Neural crest cell (in vitro differentiated cells): ENCODE measurements at places on chromosomes 12 and 14.
A peak's percentile ranks its signal among the peaks of the same experiment; 100 is the strongest.

GRCh38 chr14:96735526-96735925 lies 61.7 kb upstream of the VRK1 start:
- H3K4me3 ChIP-seq, result no peak overlapping the region
- no peak overlapping the region for H3K27ac ChIP-seq
- peaks cover 23% of the 10 kb centered on the region for H3K4me1 ChIP-seq
- no peak for DNase-seq

DNA sequence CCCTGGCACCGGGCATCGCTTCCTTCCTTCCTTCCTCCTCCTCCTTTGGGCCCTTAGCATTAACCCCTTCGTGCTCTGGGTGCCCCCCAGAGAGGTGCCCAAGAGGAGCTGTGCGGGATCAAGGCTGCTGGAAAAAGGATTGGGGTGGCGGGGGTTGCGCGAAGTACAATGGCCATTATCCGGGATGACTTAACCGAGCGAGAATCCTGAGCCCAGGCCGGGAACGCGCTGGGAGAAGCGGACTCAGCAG lies 2.8 kb downstream of the DHH start:
- H3K27me3 ChIP-seq, result peaks cover 73% of the 10 kb centered on the region
- peak overlapping the region; percentile 89 for H3K4me3 ChIP-seq
- peaks cover 59% of the 10 kb centered on the region for H3K4me1 ChIP-seq
- peaks cover 3% of the 10 kb centered on the region for H3K36me3 ChIP-seq

- no peaks in the 10 kb centered on the region for H3K4me1 ChIP-seq
- DNase-seq, result no peak
- no peak overlapping the region for H3K27ac ChIP-seq
- H3K4me3 ChIP-seq, result no peak overlapping the region
Observed at GRCh38 chr12:127126260-127126628, 1140.7 kb upstream of the TMEM132C start.

- H3K4me3 ChIP-seq, result peak overlapping the region; percentile 95
- H3K4me1 ChIP-seq, result peaks cover 48% of the 10 kb centered on the region
- H3K36me3 ChIP-seq, result no peaks in the 10 kb centered on the region
- H3K27me3 ChIP-seq, result peaks cover 19% of the 10 kb centered on the region
Observed at GRCh38 chr14:32932914-32933628, 5.6 kb upstream of the NPAS3 start.

GRCh38 chr14:100383727-100384158 lies 60.6 kb downstream of the SLC25A47 start:
- peaks cover 35% of the 10 kb centered on the region for H3K4me1 ChIP-seq
- no peak overlapping the region for H3K27ac ChIP-seq
- DNase-seq, result peak; percentile 70
- no peaks in the 10 kb centered on the region for H3K36me3 ChIP-seq
- H3K27me3 ChIP-seq, result no peaks in the 10 kb centered on the region

- no peaks in the 10 kb centered on the region for H3K36me3 ChIP-seq
- no peak overlapping the region for H3K4me3 ChIP-seq
- no peak for DNase-seq
- no peak overlapping the region for H3K27ac ChIP-seq
Observed at GRCh38 chr12:46446645-46447044, 74.1 kb upstream of the SLC38A2 start.

- no peak overlapping the region for H3K27ac ChIP-seq
- H3K36me3 ChIP-seq, result no peaks in the 10 kb centered on the region
- no peaks in the 10 kb centered on the region for H3K27me3 ChIP-seq
- H3K4me3 ChIP-seq, result no peak overlapping the region
- DNase-seq, result no peak
Observed at GRCh38 chr12:93536766-93537488, 35.5 kb upstream of the SOCS2 start.

GRCh38 chr14:91163316-91163715 lies 49.4 kb downstream of the DGLUCY start:
- no peak overlapping the region for H3K4me3 ChIP-seq
- H3K4me1 ChIP-seq, result no peaks in the 10 kb centered on the region
- H3K27ac ChIP-seq, result no peak overlapping the region
- H3K36me3 ChIP-seq, result peaks cover 7% of the 10 kb centered on the region
- no peaks in the 10 kb centered on the region for H3K27me3 ChIP-seq

- H3K27ac ChIP-seq, result no peak overlapping the region
- H3K4me3 ChIP-seq, result no peak overlapping the region
- H3K27me3 ChIP-seq, result peaks cover 5% of the 10 kb centered on the region
Observed at GRCh38 chr12:33634544-33634943, 194.9 kb upstream of the SYT10 start.

- peaks cover 7% of the 10 kb centered on the region for H3K36me3 ChIP-seq
- no peak overlapping the region for H3K27ac ChIP-seq
- no peaks in the 10 kb centered on the region for H3K27me3 ChIP-seq
Observed at GRCh38 chr14:51738754-51739153, 87.0 kb downstream of the FRMD6 start.

GRCh38 chr12:46663318-46663717 lies 162.5 kb downstream of the SLC38A4 start:
- H3K27ac ChIP-seq, result no peak overlapping the region
- no peaks in the 10 kb centered on the region for H3K36me3 ChIP-seq
- DNase-seq, result no peak
- H3K4me3 ChIP-seq, result no peak overlapping the region

DNA sequence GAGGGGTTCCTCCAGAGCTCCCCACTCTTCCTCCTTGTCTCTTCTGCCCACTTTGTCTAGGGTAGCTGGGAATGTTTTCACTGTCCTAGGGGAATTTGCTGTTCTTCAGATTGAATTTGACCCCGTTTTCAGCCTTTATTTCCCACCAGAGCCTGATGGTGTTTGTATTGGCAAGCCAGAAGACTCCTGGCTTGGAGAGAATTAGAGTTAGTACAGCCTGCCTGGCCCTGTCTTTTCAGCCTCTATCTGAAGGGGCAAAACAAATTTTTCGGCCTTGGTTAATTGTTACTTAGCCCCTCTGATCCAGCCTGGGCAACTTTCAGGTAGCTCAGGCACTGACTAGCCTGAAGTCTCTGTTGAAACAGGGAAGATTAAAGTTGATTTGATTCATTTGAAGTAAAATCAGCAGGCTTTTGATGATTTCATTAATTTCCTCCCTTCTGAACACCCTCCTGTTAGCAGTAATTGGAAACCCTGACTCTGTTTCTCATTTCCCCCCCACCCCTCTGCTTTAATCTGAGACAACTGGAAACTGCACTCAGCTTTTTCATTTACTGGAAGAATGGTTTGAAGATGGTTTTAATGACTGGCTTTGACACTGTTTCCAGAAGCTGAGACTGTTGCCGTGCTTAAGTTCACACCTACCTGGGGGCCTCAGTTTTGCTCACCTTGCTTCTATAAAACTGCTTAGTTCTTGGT lies 63.3 kb downstream of the SUSD6 start:
- DNase-seq, result no peak
- H3K4me1 ChIP-seq, result peaks cover 17% of the 10 kb centered on the region
- no peak overlapping the region for H3K27ac ChIP-seq
- H3K4me3 ChIP-seq, result no peak overlapping the region
- no peaks in the 10 kb centered on the region for H3K36me3 ChIP-seq

GRCh38 chr14:55707365-55707804 lies 127.4 kb downstream of the KTN1 start:
- no peak overlapping the region for H3K4me3 ChIP-seq
- peaks cover 3% of the 10 kb centered on the region for H3K36me3 ChIP-seq
- no peaks in the 10 kb centered on the region for H3K27me3 ChIP-seq
- peaks cover 10% of the 10 kb centered on the region for H3K4me1 ChIP-seq
- H3K27ac ChIP-seq, result no peak overlapping the region
- DNase-seq, result no peak

DNA sequence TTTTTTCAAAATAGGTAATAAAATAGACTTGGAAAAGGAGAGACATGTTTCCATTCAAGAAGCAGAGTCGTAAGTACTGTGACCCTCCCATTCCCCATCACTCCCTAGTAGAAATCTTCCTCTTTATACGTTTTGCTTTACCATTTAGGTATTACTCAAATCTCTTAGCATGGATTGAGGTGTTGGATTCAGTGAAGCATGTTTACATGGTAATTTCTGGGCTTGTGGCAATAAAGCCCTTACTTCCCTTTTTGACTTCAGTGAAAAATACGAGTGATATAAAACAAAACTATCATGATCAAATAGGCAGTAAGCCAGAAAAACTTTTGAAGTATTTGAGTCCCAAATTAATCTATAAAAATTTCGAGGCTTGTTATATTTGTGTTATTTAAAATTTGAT lies 27.4 kb downstream of the RAB21 start:
- H3K4me1 ChIP-seq, result no peaks in the 10 kb centered on the region
- no peak overlapping the region for H3K4me3 ChIP-seq
- DNase-seq, result no peak
- peaks cover 6% of the 10 kb centered on the region for H3K36me3 ChIP-seq

DNA sequence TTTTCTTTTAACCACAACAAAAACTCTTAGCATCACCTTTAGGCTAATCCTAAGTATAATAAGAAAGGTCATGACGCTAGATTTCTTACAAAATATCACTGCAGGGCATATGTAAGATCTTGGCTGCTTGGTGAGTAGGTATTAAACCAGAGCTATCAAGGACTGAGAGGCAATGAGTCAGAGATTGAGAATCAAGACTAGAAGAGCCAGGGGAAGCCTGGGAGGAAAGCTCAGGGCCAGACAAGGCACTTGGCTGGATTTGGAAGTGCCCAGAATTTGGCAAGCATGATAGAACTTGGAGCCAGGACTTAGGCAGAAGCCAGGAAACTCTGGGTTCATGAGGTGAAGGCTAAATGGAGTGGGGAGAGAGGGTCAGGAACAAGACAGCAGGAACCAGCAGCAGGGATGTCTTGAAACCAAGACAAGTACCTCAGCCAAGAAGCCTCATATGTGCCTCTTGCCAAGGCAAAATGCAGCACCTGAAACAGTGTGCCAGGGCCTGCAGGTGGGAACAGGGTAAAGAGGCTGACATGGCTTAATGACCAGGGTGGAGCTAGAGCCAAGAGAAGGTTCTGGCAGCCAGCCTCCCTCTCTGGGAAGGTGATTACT lies 49.9 kb downstream of the PTHLH start:
- no peak overlapping the region for H3K27ac ChIP-seq
- no peaks in the 10 kb centered on the region for H3K36me3 ChIP-seq
- H3K27me3 ChIP-seq, result no peaks in the 10 kb centered on the region
- no peak for DNase-seq

GRCh38 chr14:72305561-72305960 lies 373.3 kb downstream of the RGS6 start:
- H3K4me1 ChIP-seq, result peaks cover 24% of the 10 kb centered on the region
- H3K27me3 ChIP-seq, result no peaks in the 10 kb centered on the region
- H3K4me3 ChIP-seq, result no peak overlapping the region
- H3K27ac ChIP-seq, result no peak overlapping the region
- DNase-seq, result no peak

GRCh38 chr12:103806803-103807202 lies 34.2 kb downstream of the NT5DC3 start:
- no peak overlapping the region for H3K27ac ChIP-seq
- no peaks in the 10 kb centered on the region for H3K27me3 ChIP-seq
- peaks cover 44% of the 10 kb centered on the region for H3K4me1 ChIP-seq
- peaks cover 5% of the 10 kb centered on the region for H3K36me3 ChIP-seq

DNA sequence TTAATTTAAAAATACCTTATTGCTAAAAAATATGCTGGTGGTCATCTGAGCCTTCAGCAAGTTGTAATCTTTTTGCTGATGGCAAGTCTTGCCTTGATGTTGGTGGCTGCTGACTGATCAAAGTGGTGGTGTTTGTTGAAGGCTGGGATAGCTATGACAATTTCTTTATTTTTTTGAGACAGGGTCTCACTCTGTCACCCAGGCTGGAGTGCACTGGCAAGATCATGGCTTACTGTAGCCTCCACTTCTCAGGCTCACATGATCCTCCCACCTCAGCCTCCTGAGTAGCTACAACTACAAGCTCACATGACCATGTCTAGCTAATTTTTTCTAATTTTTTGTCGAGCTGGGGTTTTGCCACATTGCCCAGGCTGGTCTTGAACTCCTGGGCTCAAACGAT lies 24.8 kb downstream of the PRORP start:
- peaks cover 27% of the 10 kb centered on the region for H3K36me3 ChIP-seq
- no peak for DNase-seq
- H3K4me1 ChIP-seq, result no peaks in the 10 kb centered on the region

DNA sequence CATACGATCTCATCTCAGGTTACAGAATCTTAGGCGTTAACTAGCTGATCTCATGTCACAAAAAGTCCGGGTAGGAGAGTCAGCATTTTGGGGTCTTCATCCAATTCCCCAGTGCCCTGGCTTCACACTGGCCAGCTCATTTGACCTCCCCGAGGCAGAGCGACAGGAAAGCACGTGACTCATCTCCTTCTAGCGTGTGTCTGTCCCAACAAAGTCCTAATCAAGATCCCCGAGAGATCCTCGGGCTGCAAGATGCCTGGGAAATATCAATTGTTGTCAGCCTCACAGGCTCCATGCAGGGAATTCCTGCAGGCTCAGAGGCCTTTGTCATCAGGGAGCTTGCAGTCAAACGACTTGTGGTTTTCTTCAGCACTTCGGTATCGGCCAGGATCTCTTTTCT lies 57.5 kb downstream of the ZNF664 start:
- DNase-seq, result no peak
- H3K4me3 ChIP-seq, result no peak overlapping the region
- no peak overlapping the region for H3K27ac ChIP-seq
- no peaks in the 10 kb centered on the region for H3K27me3 ChIP-seq
- peaks cover 23% of the 10 kb centered on the region for H3K4me1 ChIP-seq
- H3K36me3 ChIP-seq, result no peaks in the 10 kb centered on the region

DNA sequence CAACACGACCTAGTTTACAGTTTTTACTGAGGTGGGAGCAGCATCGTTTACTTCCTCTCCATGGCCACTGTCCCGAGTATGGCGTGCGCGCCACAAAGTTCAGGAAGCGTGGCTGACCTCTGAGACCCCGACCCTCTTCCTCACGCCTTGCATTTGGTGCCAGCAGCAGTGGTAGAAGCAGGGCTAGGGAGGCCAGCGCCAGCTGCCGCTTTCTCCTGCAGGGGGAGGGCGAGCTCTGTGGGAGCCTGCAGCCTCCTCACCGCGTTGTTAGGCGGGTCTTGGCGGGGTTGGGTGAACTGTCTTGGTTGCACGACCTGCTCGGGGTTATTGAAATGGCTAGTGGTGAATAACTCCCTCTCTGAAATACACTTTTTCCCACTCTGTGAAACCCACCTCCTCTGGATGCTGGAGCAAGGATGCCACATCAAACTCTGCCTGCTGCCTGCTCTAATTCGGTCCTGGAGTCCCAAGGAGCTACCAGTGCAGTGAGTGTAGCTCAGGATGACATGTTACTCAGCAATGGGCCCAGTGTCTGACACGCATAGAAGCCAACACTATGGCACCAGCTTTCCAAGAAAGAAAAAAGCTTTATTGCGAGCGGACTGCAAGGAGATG lies 22.3 kb upstream of the TDRD9 start:
- H3K4me3 ChIP-seq, result no peak overlapping the region
- H3K4me1 ChIP-seq, result peaks cover 12% of the 10 kb centered on the region
- H3K27me3 ChIP-seq, result no peaks in the 10 kb centered on the region
- no peak overlapping the region for H3K27ac ChIP-seq
- no peaks in the 10 kb centered on the region for H3K36me3 ChIP-seq

GRCh38 chr12:122062832-122063693 lies 15.5 kb upstream of the MLXIP start:
- DNase-seq, result no peak
- peak overlapping the region; percentile 45 for H3K4me3 ChIP-seq
- peaks cover 4% of the 10 kb centered on the region for H3K27me3 ChIP-seq
- H3K4me1 ChIP-seq, result peaks cover 35% of the 10 kb centered on the region
- H3K27ac ChIP-seq, result peak overlapping the region; percentile 54
- H3K36me3 ChIP-seq, result peaks cover 7% of the 10 kb centered on the region

- no peaks in the 10 kb centered on the region for H3K4me1 ChIP-seq
- no peaks in the 10 kb centered on the region for H3K27me3 ChIP-seq
- no peak for DNase-seq
- H3K27ac ChIP-seq, result no peak overlapping the region
- no peaks in the 10 kb centered on the region for H3K36me3 ChIP-seq
- H3K4me3 ChIP-seq, result no peak overlapping the region
Observed at GRCh38 chr12:89514751-89515150, 9.8 kb downstream of the GALNT4 start.
